ENCODE measurements at places on chromosomes 2 and 18.

DNA sequence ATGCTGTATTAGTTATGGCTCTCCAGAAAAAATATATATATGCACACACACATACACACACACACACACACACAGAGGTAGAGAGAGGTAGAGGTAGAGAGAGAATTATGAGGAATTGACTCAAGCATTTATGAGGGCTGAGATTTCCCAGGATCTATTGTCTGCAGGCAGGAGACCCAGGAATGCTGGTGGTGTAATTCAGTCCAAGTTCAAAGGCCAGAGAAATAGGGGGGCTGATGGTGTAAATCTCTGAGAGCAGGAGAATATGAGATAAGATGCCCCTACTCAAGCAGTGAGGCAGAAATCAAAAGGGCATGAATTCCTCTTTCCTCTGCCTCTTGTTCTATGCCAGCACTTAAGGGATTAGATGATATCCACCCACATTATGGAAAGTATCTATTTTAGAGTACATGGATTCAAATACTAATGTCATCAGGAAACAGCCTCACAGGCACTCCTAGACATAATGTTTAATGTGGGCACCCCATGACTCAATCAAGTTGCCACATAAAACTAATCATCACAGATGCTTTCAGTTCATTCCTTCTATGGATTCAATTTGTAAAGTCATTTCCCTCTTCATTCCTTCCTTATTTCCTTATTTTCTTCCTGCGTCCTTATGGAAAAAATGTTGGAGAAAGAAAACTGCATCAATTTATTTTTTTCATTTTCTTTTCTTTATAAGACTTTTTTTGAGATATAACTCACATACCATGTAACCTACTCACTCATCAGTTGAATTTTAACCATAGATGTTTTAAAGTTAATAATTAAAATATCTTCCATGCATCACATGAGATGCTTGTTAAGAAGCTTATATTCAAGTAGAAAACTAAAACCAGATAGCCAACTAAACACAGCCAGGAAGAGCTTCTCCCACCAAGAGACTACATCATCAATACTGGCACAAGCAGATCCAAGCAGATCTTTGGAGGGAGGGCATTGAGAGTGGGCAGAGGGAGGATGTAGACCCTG lies 406.2 kb downstream of the MBD2 start:
- DNase-seq: no peak

DNA sequence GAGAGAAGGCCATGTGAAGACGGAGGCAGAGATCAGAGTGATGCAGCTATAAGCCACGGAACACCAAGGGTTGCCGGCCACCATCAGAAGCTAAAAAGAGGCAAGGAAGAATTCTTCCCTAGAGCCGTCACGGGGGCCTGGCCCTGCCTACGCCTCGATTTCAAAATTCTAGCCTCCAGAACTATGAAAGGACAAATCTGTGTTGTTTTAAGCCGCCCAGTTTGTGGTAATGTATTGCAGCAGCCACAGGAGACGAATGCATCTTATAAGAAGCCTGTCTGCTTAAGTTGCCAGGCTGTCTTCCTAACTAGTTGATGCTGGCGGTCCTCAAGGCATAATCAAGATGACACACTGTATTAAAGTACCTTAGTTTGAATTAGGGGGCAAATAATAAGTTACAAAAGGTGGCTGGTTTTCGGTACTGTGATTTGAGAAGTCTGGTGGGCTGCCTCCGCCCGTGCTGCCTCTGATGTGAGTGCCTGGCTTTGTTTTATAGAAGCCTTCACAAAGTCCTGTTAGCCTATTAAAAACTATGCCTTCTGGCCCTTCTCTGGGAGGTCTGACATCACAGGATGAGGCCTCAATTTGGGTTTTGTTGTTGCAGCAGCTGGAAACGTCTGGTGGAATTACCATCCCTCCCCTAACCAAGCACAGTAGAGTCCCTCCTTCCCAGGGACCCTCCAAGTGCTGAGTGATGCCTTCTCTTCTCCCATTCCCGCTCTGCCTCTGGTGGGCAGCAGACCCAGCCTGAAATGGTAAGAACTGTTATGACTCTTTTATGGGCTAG lies 53.6 kb downstream of the SRD5A2 start:
- DNase-seq: no peak

GRCh38 chr2:120935339-120936313 lies 200.0 kb downstream of the GLI2 start:
- DNase-seq: no peak

DNA sequence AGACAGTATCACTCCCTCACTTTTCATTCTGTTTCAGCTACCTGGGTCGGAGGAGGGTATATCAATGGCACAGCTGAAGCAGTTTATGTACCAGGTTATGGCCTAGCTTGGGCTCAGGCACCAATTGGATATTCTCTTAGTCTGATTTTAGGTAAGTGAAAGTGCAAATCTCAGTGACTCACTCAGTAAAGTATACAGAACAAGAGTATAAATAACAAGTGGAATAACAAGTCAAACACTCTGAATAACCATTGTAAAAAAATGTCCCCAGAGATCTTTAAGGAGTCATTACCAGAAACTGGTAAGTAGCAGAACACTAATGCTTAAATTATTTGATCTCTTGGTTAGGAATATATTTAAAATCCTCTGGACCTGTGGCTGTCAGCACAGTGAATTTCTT lies 5.7 kb downstream of the SLC5A7 start:
- no peak for DNase-seq

GRCh38 chr2:181275643-181276070 lies 181.5 kb upstream of the ITGA4 start:
- no peak for DNase-seq

DNA sequence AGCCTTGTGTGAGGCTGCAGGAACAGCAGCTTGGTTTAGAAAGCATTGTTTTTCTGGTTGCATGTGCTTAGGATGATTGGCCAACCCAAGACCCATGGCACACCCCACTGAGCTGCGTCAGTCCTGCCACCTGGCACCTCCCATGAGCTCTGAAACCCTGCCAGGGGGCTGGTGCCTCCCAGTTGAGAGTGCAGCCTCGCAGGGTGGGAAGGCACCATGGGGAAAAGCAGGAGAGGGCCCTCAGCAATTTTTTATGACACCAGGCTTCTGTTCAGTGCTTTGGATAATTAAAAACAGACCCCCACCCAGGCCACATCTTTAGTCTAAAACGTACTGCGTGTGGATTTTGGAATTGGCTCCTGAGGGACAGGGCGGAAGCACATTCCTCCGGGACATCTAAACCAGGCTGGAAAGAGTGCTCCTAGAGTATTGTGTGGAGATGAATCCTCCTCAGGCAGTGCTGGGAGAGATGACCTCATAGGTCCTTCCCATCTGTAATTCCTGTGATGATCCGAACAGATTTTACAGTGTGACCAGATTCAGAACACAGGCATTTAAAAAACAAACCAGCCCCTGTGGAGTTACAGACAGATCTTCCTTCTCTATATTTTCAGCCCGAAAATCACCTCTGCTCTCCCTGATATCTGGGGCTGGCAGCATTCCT lies 438.3 kb downstream of the ZNF521 start:
- DNase-seq: no peak

DNA sequence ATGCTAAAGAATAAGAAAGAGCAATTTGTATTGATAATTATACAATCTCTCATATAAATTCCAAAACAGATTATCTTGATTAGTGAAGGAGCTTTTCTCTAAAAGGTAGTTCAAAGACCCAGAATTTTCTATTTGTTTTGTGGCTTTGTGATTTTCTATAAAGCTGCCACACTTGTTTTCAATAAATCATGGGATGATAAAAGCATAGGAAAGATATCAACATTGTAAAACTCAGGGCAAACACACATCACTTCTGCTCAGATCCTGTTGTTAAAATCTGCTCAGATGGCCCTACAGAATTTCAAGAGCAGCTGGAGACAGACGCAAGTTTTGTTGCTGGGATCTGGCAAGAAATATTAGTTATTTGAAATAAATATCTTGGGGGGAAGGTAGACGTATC lies 28.8 kb upstream of the CBLN2 start:
- DNase-seq: no peak

- no peak for DNase-seq
These were observed 41.3 kb downstream of the PARD3B start for GRCh38 chr2:204586444-204587180.

GRCh38 chr2:3646446-3646845 lies 11.6 kb upstream of the ALLC start:
- no peak for DNase-seq

GRCh38 chr18:58361212-58361611 lies 267.7 kb downstream of the ALPK2 start:
- no peak for DNase-seq

Measured in D721Med (cell line).